ENCODE measurements at places on chromosomes 3 and 15.

DNA sequence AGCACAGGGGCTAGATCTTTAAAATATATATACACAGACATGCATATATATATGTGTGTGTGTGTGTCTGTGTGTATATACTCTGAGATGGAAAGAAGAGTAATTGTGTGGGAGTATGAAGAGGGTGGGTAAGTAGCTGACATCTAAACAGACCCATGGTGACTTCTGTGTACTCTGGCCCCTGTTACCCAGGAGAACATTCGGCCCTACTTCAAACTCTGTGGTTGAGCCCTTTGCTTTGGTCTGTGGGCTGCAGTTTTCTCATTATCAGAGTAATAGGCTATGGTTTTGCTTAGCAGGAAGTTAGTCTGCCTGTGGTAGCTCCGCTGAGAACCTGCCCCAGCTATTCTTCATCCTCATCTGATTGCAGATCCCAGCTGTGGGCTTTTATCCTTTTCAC, 141.4 kb downstream of the RBPMS2 start:
- peak; percentile 75 for DNase-seq

DNA sequence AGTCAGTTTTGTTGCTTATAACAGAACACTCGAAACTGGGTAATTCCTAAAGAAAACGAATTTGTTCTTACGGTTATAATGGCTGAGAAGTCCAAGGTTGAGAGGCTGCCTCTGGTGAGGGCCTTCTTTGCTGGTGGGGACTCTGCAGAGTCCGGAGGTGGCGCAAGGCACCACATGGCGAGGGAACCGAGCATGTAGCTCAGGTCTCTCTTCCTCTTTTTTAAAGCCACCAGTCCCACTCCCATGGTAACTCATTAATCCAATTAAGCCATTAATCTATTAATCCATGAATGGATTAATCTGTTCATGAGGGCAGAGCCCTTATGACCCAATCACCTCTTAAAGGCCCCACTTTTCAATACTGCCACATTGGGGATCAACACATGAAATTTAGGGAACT, 50.0 kb downstream of the ROPN1B start:
- no peak for DNase-seq

DNA sequence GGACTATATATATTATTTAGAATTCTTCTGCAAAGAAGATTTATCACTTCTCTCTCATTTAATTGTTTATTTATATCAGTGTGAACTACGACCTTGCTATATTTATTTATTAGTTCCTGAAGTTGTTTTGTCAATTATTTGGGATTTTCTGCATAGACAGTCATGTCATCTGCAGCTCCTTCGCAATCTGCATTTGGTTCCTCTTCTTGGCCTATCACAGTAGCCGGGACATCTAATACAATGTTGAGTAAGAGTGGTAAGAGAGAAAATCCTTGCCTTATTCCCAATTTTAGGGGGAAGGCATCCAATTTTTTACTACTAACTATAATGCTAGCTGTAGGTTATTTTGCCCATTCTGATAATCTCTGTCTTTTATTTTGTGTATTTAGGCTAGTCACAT, 39.4 kb downstream of the FOXL2 start:
- DNase-seq = no peak

GRCh38 chr3:184005941-184006507, 11.7 kb downstream of the ABCC5 start:
- peak; percentile 89 for DNase-seq

DNA sequence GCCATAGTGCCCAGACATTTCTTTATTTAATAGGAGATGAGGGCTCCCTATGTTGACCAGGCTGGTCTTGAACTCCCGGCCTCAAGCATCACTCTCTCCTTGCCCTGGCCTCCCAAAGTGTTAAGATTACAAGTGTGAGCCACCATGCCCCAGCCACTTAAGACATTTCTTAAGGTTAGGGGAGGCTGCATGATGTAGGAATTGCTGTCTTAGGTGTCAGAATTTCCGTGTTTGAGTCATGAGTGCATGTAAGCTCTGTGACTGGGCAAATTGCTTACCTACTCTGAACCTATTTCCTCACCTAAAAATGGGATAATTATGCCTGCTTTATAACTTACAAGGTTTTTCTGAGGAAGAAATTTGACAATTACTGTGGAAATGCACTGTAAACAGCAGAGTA, 34.2 kb upstream of the SIAH2 start:
- DNase-seq = no peak

GRCh38 chr3:13540297-13540995, 8.5 kb upstream of the FBLN2 start:
- no peak for DNase-seq

DNA sequence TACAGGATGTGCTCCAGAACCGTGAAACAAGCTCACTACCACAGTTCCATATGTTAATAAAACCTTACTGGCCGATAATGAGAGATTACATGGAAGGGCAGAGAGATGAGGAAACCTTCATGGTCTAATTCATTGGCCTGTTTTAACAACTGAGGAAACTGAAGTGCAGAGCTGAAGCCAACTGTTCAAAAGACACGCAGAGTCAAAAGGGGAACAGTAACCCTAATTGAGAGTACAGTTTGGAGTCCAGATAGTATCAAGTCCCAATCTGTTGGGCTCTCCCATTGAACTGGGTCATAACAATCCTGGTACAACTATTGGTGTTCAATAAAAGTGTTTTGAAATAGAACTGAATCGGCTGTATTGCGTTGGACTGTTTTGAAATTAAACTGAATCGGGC, 69.6 kb downstream of the SLC12A8 start:
- no peak for DNase-seq

- peak; percentile 83 for DNase-seq
Measured at GRCh38 chr3:111547631-111548030, 5.6 kb downstream of the CD96 start.

DNA sequence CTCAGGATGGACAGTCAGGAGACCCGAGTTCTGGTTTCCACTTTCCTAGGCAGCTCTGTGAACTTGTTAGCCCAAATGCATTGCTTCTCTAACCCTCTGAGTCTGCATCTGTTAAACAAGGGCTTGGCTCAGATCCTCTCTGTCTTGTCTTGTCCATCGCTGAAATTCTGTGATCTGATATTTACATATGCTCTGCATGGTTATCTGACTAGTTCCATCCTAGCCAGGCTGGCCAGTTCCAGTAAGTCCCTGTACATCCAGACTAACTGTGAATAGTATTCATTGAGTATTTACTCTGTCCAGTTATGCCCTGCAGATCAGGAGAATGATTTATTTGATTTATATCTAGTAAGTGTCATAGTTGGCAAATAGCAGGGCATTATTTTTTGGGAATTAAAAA, 27.0 kb upstream of the SV2B start:
- DNase-seq = no peak

DNA sequence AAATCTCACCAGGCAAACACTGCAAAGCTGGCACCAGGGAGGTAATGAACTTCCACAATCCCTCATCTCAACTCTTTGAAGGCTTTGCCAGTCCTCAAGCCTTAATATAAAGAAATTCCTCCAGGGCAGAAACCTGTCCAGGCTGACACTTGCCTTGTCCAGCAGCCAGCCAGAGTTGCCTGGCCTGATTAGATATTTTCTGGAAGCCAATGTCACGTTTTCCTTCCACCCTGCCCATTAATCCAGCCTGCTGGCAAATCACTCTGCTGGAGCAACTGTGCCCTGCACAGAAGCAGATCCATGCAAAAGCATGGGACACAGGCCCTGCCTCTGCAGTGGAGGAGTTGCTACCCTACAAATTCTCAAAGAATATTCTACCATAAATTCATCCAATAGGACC, 56.5 kb downstream of the HEG1 start:
- DNase-seq = no peak

GRCh38 chr15:63126726-63127125, 5.1 kb downstream of the LACTB start:
- DNase-seq = no peak

GRCh38 chr3:31710123-31710803, 177.5 kb downstream of the STT3B start:
- DNase-seq = no peak

DNA sequence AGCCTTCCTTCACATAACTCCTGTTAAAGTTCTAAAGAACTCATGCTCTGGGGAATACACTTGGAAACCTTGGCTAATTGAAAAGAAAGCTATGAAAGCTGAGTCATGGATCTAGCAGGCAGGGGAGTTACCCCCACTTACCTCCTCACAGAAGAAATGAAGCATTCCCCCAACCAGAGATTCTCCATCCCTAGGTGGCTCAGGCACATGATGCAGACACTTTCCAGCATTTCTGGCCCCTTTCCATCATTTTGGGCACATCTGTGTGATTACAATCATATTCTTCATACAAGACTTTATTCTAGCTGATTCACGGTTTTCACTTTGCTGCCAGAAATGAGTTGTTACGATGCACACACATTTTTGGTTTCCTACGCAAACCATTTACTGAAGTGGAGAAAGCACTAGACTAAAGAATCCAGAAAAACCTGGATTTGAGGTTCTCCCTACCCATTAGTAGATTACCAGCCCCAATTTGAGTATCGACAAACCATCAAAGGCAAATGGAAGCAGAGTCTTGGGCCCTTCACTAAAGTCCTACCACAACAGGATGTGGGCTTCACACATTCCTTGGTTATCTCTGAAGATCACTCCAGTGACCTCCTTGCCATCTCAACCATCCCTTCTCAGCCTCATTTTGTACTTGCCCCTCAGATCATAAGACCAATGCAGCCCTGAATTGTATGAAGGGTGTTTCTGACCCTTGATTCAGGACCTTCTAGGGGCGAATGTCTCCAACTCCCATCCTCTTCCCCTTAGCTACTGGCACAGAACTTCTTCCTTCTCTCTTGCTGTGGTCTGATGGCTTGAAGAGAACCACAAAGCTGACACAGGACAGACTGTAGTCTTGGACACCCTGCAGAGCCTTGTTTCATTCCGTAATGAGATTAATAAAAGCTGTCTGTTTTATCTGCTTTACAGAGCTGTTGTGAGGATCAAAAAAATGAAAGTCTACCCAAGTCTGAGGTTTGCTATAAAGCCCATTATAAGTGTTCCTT, 42.5 kb upstream of the SNRK start:
- peak; percentile 29 for DNase-seq

- no peak for DNase-seq
Measured at GRCh38 chr3:67713764-67714469, 59.5 kb upstream of the SUCLG2 start.

GRCh38 chr3:179750720-179751328, 98.0 kb downstream of the USP13 start:
- DNase-seq = peak; percentile 61

Measured in hematopoietic multipotent progenitor cell treated with erythropoietin and hydrocortisone succinate and interleukin-3 and kit ligand, for 6 days (in vitro differentiated cells).